Stimulated activated CD8-positive, alpha-beta memory T cell treated with anti-CD3 and anti-CD28 coated beads, Interleukin-4, amount 100 ng/mL, for 1 hour (primary cell): ENCODE measurements at places on chromosomes 16 and 17.

DNA sequence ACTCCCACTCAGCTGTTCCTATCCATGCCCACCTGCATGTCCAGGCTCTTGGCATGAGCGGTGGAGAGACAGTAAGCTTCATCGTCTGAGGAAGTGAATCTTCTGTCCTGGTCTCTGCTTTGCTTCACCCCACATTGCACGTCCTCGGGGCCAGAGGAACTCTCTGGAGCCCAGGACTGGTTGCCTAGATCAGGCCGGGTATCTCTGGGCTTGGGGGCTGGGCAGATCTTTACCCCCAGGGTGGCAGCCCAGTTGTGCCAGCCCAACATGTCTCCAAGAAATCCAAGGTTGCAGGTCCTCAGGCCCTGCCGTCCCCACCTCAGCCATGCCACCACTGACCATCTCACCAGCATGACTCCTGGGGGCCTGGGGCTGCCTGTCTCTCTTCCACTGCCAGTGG is 58.3 kb downstream of the BEAN1 start:
- no peak for DNase-seq

DNA sequence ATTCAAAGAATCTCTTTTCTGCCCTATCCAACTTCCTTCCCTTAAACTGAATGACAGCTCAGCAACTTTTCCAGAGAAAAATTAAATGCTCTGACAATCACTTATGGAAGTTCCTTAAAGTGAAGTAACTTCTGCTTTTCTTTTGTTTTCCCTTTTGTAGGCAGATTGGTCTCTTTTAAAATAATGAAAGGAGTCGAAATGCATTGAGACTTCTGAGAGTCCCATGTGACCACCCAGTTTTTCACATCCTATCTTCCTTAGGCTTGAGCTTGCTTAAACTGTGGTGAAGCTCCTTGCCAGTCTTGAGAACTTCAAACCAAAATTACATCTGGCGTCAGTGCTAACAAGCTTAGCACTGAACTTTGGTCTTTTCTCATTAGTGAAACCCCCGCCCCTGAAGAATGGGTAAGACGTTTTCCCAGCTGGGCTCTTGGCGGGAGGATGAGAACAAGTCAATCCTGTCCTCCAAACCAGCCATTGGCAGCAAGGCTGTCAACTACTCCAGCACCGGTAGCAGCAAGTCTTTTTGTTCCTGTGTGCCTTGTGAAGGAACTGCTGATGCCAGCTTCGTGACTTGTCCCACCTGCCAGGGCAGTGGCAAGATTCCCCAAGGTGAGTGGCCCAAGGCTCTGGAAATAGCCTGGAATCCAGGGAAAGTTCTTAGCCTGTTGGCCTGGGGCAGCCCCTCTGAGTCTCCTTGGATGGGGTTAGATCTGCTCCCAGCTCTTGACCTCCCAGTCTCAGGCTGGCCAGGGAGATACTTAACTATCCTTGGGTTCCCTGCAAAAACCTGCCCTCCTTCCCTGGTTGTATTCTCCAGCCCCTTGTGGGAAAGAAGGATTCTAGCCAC is 1.2 kb downstream of the TMEM106A start:
- DNase-seq: no peak

GRCh38 chr16:72536723-72537435 is 364.9 kb upstream of the PMFBP1 start:
- no peak for DNase-seq

GRCh38 chr17:81558941-81559806 is 7.0 kb upstream of the FAAP100 start:
- DNase-seq: no peak

- DNase-seq: no peak
Observed at GRCh38 chr16:23248261-23249194, 53.6 kb upstream of the SCNN1B start.

- DNase-seq: no peak
Observed at GRCh38 chr16:26301516-26301915, 609.8 kb downstream of the HS3ST4 start.

GRCh38 chr17:2144701-2145100 is 89.8 kb downstream of the HIC1 start:
- DNase-seq: no peak

- no peak for DNase-seq
Observed at GRCh38 chr16:88685156-88686061, 898 bp downstream of the SNAI3 start.

GRCh38 chr17:72116661-72117521 is 3.9 kb upstream of the SOX9 start:
- DNase-seq: no peak

DNA sequence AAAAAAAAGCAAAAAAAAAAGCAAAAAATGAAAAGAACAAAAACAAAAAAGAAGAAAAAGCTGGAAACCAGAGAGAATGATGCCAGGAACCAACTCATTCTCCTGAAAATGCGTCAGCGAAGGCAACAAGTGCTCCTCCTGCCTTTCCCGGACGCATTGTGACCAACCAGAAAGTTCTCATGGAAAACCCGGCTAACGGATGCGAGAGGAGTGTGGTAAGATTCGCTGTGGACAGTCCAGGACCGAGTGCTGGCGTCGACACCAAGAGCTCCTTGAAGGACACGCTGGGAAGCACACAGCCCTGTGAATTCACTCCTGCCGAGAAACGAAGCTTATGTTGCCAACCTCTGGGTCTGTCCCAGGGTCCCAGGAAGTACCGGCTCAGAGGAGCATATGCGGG is 43.4 kb downstream of the METRNL start:
- DNase-seq: no peak
